EL (cell line): ENCODE measurements at places on chromosomes 1 and 21.

DNA sequence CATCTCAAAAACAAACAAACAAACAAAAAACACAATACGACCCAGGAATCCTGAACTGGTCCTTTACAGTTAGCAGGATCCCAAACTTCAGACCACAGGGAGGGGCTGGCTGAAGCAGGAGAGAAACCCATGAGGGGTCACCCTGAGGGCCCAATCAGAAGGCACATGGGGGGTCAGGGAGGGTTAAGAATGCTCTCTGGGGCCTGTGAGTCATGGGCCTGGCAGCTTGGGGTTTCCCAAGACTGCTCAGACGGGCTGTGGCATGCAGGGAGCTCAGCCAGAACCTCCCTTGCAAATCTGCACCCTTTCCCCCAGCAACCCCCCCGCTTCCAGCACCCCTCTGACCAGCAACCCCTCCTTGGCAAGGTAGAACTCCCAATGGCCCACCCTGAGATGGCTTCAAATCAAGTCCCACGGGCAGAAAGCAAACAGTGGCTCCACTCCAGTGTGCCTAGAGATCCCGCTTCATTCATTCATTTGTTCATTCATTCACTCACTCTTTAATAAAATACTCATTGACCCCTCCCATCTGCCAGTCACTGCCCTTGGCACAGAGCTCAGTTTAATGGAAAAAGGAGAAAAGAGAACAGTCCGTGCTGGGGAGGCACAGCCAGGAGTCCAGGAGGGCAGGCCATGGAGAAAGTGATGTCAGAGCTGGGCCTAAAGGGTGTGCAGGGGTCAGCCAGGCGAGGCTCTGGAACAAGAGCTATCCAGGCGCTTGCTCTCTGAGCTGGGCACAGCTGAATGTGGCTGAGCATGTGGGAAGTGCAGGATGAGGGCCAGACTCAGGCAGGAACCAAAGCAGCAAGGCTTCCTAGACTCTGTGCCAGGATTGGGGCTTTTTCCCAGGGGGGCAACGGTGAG lies 8.2 kb downstream of the UQCRHL start:
- peak; percentile 100 for DNase-seq

GRCh38 chr1:24321697-24322469 lies 2.7 kb downstream of the GRHL3 start:
- peak; percentile 90 for DNase-seq

- DNase-seq, result peak; percentile 68
Observed at GRCh38 chr1:227447531-227447990, 115.8 kb upstream of the ZNF678 start.

GRCh38 chr1:208974717-208975116 lies 608.8 kb upstream of the CAMK1G start:
- DNase-seq, result no peak

DNA sequence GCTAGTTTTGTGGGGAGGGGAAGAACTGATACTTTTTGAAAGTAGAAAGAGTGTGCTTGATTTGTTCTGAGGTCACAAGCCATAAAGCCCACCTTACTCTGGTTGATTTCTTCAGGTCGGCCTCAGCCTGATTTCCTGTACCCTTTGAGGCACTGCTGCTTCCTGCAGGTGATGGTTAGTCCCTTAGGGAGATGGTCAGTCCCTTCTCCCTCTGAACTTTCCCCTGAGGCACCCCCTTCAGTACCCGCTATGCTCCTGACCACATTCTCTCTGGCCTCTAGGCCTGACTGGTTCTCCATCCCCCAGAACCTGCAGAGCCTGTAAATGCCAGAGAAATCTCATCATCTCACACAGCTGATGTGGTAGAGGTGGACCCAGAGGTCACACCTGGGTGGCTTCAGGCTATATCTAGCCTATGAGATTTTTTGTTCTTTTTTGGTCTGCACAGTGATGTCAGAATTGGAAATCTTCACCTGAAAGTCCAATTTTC lies 15.0 kb upstream of the ID3 start:
- DNase-seq, result no peak

DNA sequence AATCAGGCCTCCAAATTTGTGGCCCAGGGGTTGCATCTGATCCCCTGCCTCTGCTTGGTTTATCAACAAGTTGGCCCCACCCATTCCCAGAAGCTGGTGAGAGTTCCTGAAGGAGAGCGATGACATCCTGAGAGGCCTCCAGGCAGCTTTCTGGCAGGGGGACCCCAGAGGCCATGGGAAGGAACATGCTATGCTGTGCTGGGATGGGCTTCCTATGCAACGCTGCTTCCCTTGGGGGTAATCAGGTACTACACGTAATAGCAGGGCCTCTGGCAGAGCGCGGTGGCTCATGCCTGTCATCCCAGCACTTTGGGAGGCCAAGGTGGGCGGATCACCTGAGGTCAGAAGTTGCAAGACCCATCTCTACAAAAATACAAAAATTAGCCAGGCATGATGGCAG lies 8.4 kb upstream of the MTF1 start:
- DNase-seq, result no peak

DNA sequence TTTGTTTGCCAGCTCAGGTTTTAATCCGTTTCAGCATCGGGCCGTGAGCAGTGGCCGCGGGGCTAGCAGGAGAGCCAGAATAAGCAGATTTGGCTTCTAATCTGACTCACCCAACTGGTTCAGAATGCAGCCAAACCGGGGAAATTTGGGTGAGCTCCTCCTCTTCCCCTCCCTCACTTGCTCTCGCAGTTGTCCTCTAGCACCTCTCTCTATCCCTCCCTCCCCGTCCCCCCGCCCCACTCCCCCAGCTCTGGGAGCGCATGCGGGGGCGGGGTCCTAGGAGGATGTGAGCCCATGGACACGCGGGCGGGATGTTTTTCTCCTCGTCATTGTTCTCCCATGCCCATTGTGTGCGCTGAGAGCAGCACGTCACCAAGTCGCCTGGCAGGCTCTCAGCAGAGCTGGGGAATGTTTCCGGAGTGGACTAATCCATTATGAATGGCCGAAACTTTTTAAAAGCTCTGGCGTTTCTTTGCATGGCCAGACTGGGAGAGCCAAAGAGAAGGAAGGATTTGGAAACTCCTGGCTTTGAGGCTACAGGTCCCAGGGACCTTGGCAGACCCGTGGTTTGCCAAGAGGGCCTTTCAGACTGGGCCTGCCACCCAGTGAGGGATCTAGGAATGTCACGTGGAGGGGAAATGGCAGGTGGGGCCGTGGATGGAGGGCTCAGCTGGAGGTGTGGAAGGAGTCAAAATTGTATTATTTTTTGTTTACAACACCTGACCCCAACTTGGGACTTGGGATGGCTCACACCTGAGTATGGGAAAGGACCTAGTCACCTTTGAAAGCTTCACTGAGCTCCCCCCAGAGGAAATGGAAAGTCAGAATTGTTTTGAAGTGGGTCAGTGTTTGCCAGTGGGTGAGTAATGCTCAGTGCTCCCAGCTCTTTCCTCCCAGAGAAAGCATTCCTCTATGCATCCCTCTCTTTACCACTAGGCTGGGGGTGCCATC lies 39.2 kb downstream of the CDK18 start:
- DNase-seq, result peak; percentile 92

GRCh38 chr1:59803458-59804038 lies 11.2 kb upstream of the HOOK1 start:
- DNase-seq, result no peak

DNA sequence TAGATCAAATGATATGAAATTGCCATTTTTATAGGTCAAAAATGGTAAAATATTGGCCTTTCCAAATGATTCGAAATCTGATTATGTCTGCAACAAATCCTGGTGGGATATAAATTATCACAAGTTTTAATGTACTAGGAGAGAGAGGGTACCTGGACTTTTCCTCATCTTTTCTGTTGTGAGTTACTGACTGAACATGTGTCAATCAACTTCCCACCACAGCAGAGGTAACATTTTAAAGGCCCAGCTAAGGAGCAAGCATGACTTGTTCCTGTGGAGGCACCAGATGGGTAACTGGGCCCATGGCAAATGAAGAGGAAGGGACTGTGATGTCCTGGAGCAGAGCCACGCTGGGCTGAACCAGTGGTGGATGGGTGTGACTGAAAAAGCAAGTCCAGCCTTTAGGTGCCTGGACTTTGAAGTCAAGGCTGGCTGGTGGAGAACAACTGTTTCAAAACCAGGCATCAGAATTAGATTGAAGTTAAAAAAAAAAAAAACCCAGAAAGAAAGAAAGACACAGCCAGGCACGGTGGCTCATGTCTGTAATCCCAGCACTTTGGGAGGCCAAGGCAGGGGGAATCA lies 6.6 kb downstream of the MR1 start:
- no peak for DNase-seq

DNA sequence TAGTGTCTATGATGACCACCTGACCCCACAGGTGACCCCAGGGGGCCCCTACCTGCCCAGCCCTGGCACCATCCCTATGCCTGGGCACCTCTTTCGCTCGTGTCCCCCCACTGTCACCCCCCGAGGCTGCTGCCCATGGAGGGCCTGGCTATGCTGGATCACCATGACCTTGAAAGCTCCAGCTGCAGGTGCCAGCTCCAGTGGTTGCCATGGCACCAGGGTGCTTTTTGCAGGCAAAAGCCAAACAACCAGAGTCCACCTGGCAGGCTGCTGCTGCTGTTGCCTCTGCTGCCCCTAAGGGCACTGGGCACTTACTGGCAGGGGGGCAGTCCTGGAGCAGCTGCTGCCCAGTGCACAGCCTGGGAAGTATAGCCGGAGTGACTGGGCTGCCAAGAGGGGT lies 21.7 kb downstream of the ETNK2 start:
- no peak for DNase-seq

- peak; percentile 55 for DNase-seq
Observed at GRCh38 chr21:41251961-41252642, 64.5 kb upstream of the FAM3B start.

DNA sequence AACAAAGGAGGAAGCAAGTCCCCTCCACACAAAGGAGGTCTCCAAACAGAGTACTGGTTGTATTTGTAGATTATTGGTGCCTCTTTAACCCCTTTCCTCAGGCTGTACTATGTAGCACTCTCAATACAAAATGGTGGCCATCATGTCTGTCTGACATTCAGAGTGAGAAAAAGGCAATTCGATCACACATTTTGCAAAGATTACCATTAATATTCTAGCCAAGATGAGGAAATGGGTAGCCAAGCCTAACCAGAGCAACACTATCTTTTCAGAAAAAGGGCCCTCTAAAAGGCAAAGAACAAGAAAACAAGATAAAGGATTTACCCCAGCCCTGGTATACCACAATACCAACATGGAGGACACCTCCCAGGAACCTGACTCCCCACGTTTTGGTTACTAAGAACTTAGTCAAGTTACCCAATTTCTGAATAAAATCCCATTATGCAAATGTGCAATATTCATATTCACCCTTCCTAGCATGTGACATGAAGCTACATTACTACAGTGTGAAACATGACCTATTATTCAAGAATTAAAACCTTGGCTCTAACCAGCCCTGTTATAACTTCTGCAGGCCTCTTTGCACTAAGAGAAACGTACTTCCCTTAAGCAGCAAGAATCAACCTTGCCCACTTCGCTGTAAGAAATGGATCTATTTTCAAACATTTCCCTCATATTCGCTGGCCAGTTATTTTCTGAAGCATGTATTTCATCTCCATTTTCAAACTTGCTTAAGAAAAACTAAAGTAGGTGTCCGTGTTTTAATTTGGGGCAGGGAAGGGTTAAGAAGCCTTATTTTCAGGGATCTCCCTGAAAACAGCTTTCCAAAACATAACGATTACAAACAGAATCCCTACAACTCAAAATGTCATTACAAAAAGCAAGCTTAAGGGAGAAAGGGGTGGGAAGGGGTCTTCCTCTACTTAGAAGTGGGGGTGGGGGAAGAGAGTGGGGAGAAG lies 2.1 kb downstream of the KDM5B start:
- DNase-seq, result peak; percentile 15

DNA sequence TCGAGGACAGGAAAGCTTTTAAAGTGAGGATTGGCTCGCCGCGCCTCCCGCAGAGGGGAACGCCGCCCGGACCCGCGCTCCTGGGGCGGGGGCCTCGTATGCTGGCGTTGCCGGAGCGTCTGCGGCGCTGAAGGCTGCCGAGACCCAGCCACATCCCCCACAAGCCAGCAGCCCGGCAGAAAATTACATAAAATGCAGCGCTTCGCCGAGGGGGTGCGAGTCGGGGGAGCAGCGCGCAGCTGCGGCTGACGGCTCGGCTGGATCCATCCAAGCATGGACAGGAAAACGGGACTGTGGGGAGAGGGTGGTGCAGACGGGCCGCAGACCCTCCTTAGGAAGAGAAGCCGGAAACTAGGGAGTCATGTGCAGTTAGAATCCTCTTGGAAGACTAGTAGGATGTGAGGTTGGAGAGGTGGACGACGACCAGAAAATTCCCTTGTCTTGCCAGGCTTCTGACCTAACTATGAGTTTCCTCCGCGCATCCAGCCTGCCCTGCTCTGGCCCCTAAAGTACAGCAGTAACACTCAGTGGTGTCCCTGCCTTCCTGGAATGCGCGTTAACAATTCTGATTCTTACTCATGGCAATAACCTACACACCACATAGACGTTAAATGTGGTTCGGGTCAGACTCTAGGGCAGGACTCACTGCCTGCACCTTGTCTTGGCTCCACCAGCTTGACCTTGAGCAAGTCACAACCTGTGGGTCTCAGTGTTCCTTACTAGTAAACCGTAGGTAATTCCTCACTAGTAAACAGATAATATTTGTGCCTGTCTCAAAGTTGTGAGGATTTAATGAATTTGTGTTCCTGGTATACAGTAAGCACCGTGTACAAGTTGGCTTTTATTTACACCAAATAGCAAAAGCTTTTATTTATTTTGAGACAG lies 953 bp upstream of the BRWD1 start:
- peak; percentile 67 for DNase-seq

DNA sequence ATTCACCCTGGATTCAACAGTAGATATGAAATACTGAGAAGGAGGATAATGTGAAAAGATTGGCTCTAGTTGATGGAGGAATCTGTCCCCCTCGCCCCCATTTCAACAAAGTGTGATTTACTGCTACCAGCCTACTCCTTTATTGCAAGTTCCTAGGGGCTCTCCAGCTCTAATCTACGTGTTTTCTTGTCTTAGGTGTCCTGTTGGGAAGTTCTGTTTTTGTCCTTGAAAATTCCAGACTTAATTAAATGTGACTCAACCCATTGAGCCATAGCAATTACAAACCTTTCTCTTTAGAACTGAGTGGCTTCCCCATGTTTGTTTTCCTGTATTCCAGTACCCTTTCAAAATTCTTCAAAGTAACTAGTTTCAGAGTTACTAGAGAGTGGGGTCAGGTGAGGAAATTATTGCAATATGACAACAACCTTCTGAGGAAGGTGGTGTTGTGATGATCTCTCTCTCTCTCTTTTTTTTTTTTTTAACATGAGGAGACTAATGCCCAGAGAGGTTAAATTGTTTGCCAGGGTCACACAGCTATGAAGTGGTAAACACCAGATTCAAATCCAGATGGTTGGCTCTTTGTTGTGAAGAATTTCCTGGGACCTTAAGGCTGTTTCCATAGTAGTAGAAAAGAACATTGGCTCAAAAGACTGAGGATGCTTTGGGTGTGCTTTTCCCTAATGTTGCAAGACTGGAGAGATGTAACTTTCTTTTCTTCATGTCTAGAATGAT lies 3.5 kb downstream of the RGL1 start:
- peak; percentile 39 for DNase-seq
